ENCODE measurements at places on chromosomes 7 and 10. TPM values are rescaled to one million over a fixed set of nuclear protein-coding genes. Genes with fewer than 3 reads are reported as not detected.

Gene NEURL1
- 0.39 TPM for total RNA-seq

Gene PBLD
- total RNA-seq, result 2.2 TPM

Gene HMX2
- total RNA-seq, result not detected

Gene PRR15
- total RNA-seq, result under 0.01 TPM

Gene BTBD16
- total RNA-seq, result not detected

Gene CACNA2D1
- 48.5 TPM for total RNA-seq

Data from subcutaneous preadipocyte (primary cell).